CD4-positive, CD25-positive, alpha-beta regulatory T cell (primary cell): ENCODE measurements at places on chromosomes 6 and 20.

DNA sequence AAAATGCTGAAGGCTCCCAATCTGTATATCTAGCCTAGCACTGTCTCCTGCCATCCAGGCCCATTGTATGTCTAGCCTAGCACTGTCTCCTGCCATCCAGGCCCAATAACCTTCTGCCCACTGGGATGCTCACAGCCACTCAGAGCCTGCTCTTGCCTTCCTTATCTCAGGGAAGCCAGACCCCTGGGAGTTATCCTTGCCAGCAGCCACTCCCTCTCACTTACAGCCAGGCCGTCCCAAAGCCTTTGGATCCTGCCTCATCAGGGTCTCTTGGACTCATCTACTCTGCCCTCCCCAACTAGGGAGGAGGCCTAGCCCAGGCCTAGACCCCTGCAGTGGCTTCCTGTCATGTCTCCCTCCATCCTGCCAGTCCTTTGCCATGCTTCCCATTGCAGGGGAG, 37.3 kb downstream of the KIF3B start:
- DNase-seq: no peak

DNA sequence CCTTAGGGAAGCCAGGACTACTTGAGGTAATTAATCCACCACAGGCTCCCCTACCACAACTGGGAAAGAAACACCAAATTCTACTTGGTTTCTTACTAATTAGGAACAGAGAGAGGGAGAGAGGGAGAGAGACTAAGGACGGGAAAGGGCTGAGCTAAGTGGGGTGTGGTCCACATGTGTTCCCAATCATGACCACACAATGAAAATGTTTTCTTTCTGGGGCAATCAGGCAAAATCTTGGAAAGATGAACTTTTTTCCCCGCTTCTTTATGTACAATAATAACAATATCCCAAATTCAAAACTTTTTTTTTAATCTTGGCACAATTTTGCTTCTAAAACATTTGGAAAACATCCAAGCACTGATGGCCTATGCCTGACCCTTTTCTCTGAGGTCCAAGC, 734.4 kb downstream of the MAFB start:
- no peak for DNase-seq

GRCh38 chr20:48612335-48612734, 215.5 kb downstream of the PREX1 start:
- no peak for DNase-seq

GRCh38 chr6:36969240-36969691, 14.7 kb downstream of the PI16 start:
- DNase-seq: no peak

DNA sequence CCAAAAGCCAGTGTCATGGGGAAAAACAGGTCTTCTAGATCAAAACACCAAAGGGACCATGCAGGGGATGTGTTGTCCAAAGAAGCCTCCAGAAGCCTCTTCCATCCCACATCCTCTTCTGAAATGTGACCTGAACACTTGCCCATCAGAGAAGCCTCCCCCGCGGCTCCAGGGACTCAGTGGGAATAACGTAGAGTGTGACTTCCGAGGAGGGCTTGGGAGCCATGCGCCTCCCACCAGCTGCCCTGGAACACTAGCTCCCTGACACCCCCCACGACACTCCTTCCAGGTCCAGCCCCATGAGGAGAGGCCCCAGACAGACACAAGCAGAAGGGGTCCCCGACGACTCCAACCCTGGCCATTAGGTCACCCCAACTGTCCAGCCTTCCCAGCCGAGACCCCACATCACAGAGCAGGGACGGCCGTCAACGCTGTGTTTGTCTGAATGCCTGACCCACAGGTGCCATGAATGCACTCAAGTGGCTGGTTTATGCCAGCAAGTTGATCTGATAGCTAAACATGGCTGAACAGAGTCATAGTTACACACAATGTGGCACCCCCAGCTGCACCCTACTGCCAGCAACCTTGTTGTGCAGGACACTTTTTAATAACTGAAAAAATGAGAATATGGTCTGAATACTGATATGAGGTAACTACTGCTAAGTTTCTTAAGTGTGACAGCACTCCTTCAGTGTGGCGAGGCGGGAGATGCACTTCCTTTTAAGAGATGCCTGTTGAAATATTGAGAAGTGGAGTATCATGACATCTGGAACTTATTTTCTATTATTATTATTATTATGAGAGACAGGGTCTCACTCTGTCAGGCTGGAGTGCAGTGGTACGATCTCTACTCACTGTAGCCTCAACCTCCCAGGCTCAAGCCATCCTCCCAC, 58.0 kb downstream of the GINS1 start:
- DNase-seq: no peak

DNA sequence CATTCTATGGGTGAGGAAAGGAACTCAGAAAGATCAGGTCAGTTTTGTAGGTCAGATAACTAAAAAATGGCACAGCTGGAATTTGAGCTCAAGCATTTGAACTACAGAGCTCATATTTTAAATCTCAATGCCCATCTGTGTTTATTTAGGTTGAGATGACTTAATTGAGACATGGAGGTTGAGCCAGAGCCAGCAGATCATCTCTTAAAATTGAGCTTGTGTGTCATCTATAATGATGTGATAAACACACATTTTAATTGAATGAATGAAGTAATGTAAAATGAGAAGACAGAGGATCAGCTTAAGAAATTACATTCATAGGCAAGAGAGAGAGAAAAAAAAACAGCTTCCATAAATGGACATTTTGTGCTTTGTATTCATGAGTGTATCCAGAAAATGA, 3.7 kb downstream of the MANEA start:
- no peak for DNase-seq

DNA sequence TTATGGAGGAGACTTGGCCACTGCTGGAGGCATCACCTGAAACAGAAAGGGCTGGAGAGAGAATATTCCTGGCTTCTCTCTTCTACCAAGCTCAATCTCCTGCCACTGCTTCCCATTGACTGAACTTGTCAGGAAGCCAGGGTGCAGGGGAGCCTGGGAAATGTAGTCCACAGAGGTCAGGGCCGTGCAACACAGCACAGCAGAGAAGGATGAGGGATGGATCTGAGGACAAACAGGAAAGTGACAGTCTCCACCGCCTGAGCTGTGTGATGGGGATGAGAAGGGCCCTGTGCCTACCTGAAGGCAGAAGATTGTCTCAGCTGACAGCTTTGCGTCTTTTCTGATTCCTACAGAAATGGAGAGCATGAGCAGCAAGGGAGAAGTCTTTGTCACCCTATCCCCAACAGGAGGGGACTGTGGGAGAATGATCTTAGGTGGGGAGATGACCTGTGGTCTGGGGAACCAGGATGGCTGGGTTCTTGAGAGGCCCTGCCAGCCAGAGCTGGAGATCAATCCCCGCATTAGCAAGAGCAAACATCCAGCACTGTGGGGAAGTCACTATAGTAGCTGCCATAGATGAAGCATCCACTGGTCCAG, 114.2 kb downstream of the SNX5 start:
- no peak for DNase-seq

DNA sequence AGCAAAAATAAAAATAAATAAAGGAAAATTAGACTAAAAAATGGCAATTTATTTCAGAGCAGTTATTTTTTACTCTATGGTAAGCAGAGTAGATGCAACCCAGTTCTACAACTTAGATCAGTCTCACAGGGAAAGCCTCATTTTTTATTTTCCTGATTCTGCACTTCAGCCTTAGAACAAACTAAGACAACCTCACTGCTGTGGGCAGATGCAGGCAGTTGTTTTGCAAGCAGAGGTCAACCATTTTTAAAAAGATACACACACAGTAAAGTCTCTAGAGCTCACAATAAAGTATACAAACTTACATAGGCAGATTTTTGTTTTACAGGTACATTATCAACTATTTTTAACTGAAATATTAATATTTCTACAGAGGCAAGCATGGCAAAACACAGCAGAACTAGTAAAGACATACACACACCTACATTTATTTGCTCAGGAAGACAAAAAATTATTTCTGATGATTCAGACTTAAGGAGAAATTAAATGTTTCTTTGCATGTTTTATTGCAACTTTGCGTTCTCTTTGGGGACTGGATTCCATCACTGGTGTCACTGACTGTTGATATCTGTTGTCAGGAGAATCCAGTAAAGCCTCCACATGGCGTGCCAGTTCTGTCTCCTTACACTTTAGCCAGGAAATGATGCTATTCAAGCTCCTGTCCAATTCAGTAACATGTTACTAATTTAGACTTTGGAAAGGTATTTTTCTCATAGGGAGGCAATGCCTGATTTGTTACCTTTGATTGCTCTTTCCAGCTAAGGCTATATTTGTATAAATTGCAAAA, 102.7 kb downstream of the TRDN start:
- DNase-seq: no peak

DNA sequence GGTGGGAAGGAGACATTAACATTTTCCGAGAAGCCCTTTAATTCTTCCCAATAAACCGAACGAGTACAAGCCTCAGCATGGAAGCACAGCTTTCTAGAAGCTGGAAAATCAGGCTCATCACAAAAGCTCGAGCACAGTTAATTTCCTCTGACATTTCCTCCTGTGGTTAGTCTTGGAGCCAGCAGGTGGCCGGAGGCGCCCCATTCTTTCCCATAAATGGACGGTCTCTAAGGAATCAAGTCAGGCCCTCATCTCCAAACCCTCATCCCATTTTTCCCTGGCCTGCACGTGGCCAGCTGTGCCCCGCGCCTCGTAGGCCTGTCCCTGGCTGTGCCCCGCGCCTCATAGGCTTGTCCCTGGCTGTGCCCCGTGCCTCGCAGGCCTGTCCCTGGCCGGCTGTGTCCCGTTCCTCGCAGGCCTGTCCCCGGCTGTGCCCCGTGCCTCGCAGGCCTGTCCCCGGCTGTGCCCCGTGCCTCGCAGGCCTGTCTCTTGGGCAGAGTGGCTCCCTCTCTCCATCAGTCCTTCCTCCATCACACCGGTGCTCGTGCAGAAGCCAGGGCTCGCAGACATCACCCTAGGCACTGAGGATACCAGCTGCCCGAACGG, 19.7 kb upstream of the NTSR1 start:
- DNase-seq: no peak

DNA sequence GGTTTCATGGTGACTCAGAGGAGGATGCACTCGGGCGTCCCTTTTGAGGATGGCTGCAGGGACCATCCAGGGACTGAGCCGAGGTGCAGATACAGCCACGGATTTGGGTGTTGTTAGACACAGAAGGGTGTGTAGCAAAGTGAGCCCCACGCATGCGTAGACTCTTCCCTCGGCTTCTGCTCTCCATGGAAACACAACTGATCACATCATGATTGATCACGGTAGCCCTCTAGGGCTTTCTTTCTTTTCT, 606 bp upstream of the ULBP1 start:
- no peak for DNase-seq

GRCh38 chr20:50635014-50635557, 56.3 kb downstream of the RIPOR3 start:
- DNase-seq: no peak

DNA sequence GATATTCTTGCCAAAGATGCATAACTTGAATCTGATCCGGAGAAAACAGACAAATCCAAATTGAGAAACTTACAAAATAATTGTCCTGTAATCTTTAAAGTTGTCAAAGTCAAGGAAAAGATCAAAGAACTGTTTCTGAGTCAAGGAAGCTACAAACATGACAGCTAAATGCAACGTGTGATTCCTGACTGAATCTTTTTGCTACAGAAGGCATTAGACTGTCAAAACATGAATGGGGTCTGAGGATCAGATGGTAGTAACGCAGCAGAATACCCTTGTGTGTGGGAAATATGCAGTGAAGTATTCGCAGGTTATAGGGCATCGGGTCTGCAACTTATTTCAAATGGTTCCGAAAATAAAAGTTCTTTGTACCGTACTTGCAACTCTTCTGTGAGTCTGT, 86.2 kb downstream of the MDGA1 start:
- DNase-seq: no peak

- DNase-seq: no peak
These were observed 52.5 kb downstream of the SSR1 start for GRCh38 chr6:7260291-7261031.

DNA sequence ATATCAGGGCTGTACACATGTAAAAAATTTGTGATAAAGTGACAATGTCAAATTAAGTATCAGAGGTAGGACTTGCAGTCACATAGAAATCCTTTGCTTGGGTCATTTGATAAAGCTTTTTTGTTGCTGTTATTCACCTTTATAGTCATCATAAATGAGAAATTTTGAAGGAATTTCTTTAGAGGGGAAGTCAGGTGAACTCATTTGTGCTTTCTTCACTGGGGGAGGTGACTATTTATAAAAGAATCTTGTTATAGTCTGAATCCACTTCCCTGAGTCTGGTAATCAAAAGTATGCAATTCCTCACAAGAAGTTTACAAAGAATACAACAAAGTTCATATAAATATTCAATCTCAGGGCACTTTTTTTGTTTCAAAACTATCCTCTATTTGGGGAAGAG, 47.7 kb downstream of the FRK start:
- no peak for DNase-seq

DNA sequence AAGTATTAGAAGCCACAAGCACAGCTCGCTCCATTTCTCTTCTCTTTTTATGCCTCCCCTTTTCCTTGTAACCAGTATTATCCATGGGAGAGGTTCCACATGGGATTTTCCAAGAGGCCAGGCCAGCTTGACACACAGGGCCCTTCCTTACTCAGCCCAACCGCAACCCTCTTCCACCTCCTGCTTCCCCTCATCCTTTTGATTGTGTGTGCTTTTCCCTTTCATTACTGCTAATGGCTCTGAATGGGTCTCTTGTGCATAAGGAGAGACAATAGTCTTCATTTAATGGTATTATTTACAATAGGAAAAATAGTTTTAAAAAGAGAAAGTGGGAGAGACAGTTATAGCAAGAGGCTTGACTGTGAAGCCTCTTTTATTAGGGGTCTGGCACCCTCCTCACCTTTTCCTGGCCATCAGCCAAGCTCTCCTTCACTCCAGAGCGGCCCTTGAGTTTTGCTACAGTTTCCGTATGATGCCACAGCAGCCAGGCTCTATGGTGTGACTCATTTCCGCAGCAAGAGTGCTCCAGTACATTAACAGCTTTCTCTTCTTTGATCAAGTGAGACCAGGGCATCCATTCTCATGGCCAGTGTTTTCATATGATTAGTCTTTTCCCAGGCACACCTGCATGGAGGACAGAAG, 579.5 kb downstream of the TFAP2B start:
- DNase-seq: no peak

DNA sequence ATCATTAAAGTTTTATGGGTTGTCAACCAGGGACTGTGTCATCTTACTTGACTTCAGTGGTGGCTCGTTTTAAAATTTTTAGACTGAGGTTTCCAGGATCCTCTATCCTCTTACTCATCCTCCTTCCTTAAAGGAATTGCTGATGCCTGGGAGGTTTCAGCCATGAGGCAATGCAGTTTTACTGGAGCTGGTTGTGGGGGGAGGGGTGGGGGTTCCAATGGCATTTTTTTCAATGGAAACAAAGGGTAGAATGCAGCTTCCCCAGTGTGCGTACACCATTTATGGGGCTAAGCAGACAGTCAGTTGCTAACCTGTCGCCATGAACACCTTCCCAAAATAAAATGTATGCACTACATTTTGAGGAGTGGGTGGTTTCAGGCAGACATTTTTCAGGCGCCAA, 88.0 kb downstream of the METTL24 start:
- DNase-seq: no peak

DNA sequence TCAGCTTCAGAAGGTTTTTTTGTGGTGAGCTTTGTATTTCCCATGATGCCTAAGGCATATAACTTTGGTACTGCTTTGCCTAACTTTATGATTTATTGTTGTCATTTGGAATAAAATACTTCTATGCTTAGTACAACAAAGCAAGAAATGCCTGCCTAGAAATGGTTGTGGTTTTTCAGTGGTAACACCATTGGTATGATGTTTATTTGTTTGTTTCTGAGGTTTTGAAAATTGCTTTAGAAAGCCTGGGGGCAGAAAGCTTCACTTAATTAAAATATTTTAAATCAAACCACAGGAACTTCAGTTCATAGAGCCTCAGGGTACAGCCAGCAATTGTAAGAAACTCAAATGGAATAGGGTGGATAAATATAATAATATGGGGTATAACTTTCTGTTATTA, 351.2 kb upstream of the MAP3K7 start:
- DNase-seq: no peak
